ENCODE measurements at places on chromosomes 3 and 15.

- H3K36me3 ChIP-seq = no peaks in the 10 kb centered on the region
- no peak for DNase-seq
- peaks cover 11% of the 10 kb centered on the region for H3K27me3 ChIP-seq
- no peak overlapping the region for H3K4me3 ChIP-seq
- H3K4me1 ChIP-seq = no peaks in the 10 kb centered on the region
Observed at GRCh38 chr15:93894438-93895036, 336.8 kb upstream of the MCTP2 start.

DNA sequence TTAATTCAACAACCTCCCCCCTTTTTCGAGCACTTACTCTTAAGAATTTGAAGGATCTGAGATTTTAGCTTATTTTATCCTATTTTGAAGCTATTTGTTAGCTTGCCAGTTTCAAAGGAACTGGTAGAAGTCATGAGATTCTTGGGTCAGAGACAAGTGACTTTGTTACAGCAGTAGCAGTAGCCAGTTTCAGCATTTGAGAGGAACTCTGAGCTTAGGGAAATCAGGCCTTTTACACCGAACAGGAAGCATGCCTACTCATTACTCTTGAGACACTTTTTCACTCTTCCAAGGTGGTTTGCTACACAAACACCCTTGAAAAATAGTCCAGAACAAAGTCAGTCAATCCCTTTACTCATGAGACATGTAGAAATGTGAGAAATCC is 24.5 kb upstream of the TM4SF1 start:
- no peak for DNase-seq
- H3K4me3 ChIP-seq = no peak overlapping the region
- peaks cover 48% of the 10 kb centered on the region for H3K27me3 ChIP-seq

GRCh38 chr3:195071011-195071728 is 199.8 kb downstream of the XXYLT1 start:
- no peaks in the 10 kb centered on the region for H3K27me3 ChIP-seq
- H3K36me3 ChIP-seq = peaks cover 6% of the 10 kb centered on the region
- peaks cover 4% of the 10 kb centered on the region for H3K4me1 ChIP-seq
- DNase-seq = no peak
- H3K27ac ChIP-seq = no peak overlapping the region

DNA sequence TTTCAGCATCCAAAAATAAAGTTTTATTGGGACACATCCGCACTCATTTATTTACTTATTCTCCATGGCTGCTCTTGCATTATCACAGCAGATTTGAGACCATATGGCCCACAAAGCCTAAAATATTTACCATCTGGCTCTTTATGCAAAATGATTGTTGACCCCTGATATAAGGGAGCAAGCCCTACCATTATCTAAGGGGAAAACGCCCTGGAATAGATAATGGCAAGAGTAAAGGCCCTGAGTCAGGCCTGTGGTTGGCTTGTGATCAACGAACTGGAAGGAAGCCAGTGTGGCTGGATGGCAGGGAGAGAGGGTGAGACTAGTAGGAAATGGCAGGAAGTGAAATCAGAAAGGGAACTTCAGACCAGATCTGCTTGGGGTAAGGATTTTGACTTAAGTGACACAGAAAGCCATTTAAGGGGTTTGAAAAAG is 24.6 kb upstream of the DMXL2 start:
- H3K4me3 ChIP-seq = no peak overlapping the region
- no peak overlapping the region for H3K27ac ChIP-seq
- no peak for DNase-seq
- no peaks in the 10 kb centered on the region for H3K27me3 ChIP-seq
- H3K36me3 ChIP-seq = no peaks in the 10 kb centered on the region
- no peaks in the 10 kb centered on the region for H3K4me1 ChIP-seq

GRCh38 chr3:173258697-173259096 is 117.7 kb upstream of the SPATA16 start:
- no peaks in the 10 kb centered on the region for H3K36me3 ChIP-seq
- no peak overlapping the region for H3K27ac ChIP-seq
- no peaks in the 10 kb centered on the region for H3K4me1 ChIP-seq
- DNase-seq = no peak
- H3K27me3 ChIP-seq = no peaks in the 10 kb centered on the region
- no peak overlapping the region for H3K4me3 ChIP-seq

- H3K4me1 ChIP-seq = no peaks in the 10 kb centered on the region
- no peak overlapping the region for H3K4me3 ChIP-seq
- no peak for DNase-seq
- no peak overlapping the region for H3K27ac ChIP-seq
Observed at GRCh38 chr15:58178668-58179067, 40.5 kb downstream of the AQP9 start.

DNA sequence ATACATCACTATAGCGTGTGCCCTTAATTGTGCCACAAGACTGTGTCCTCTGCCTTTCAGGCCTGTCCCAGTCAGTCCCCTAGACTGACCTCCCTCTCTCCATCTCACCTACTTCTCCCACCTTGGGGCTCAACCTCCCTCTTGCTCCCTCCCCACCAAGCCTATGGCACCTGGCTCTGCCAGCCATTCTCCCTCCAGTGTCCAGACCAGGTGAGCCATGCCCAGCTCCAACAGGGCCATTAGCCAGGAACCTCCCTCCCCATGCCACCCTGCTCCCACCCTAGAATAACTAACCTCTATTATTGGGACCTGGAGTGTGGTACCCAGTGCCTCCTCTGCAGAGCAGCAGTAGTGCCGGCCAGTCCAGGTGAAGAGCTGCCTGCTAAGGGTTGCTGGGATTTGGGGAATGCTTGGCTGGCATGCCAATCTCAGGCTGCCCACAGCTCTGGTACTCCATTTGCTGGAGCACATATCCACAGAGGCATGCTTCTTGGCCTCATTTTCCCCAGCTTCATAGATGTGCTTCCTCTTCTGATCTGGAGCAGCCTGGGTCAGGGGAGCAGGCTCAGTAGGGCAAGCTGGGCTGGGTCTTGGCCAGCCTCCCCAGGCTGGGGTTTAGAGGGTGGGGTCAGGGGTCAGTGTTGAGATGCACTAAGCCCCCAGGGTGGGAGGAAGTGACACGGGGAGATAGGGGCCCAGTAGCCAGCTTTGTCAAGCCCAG is 38.8 kb downstream of the SAXO2 start:
- H3K4me3 ChIP-seq = no peak overlapping the region
- no peaks in the 10 kb centered on the region for H3K27me3 ChIP-seq
- DNase-seq = no peak

GRCh38 chr3:196399485-196399945 is 32.7 kb downstream of the UBXN7 start:
- no peak overlapping the region for H3K27ac ChIP-seq
- no peak for DNase-seq
- peaks cover 40% of the 10 kb centered on the region for H3K36me3 ChIP-seq

- H3K27ac ChIP-seq = no peak overlapping the region
- no peak for DNase-seq
- H3K27me3 ChIP-seq = no peaks in the 10 kb centered on the region
- H3K4me3 ChIP-seq = no peak overlapping the region
- no peaks in the 10 kb centered on the region for H3K36me3 ChIP-seq
Observed at GRCh38 chr3:159616234-159616825, 372.3 kb upstream of the IL12A start.

DNA sequence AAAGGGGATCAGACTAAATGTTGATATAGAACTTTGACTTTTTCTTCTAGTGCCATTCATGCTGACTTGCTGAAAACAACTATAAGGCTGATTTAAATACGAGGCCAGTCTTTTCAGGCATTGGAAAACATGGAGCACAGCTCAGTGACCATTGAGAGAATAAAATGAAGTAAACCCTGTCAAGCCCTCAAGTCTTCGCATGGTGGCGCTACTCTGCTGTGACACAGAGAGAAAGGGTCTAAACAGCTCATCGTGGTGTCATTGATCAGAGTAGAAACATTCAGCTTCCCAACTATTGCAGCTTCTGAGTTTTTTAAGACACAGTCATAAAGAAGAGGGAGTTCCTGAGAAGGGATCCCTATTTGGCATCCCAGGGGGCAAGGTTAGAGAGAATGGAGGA is 716.2 kb downstream of the DIPK2A start:
- no peaks in the 10 kb centered on the region for H3K27me3 ChIP-seq
- DNase-seq = no peak
- H3K27ac ChIP-seq = no peak overlapping the region
- no peak overlapping the region for H3K4me3 ChIP-seq
- H3K4me1 ChIP-seq = no peaks in the 10 kb centered on the region

- no peak for DNase-seq
- no peaks in the 10 kb centered on the region for H3K36me3 ChIP-seq
- no peak overlapping the region for H3K4me3 ChIP-seq
- no peaks in the 10 kb centered on the region for H3K4me1 ChIP-seq
- peaks cover 67% of the 10 kb centered on the region for H3K27me3 ChIP-seq
Observed at GRCh38 chr3:184669578-184669977, 42.3 kb downstream of the MAGEF1 start.

DNA sequence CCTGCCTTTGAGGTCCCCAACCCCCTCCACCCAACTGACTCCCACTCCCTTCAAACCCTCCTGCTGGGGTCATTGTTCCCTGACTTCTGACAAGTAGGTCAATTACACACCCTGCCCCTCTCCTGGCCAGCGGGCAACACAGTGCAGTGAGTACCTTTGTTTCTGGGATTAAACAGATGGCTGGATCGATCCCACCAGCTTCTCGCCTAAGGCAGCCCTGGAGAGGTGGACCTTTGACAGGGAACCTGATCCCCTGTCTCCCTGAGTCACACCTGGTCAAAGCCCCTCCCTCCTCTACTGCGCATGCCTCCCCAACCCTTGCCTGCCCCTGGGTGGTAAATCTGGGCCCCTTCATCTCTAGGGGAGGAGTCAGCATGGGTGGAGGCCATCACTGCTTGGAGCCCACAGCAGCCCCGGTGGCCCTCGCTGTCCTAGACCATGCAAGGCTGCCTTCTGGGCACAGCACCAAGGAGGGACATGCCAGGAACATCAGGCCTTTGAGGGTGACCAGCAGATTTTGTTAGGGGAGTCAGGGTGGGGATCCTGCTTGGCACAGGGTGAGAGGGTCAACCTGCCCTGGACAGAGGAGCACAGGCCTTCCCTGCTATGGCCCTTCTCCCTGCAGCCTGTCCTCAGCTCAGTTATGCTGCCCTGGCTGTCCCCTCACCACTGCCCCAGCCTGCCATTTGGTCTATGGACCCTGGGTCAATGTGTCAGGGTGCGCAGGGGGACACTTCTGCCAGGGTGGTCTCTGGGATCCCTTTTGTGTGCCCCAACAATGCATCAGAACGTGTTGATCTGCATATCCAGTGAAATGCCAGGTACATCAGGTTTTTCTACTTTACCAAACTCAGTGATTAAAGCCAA is 9.8 kb upstream of the PRR23E start:
- H3K27ac ChIP-seq = no peak overlapping the region
- DNase-seq = no peak
- H3K4me1 ChIP-seq = no peaks in the 10 kb centered on the region
- peaks cover 10% of the 10 kb centered on the region for H3K27me3 ChIP-seq

DNA sequence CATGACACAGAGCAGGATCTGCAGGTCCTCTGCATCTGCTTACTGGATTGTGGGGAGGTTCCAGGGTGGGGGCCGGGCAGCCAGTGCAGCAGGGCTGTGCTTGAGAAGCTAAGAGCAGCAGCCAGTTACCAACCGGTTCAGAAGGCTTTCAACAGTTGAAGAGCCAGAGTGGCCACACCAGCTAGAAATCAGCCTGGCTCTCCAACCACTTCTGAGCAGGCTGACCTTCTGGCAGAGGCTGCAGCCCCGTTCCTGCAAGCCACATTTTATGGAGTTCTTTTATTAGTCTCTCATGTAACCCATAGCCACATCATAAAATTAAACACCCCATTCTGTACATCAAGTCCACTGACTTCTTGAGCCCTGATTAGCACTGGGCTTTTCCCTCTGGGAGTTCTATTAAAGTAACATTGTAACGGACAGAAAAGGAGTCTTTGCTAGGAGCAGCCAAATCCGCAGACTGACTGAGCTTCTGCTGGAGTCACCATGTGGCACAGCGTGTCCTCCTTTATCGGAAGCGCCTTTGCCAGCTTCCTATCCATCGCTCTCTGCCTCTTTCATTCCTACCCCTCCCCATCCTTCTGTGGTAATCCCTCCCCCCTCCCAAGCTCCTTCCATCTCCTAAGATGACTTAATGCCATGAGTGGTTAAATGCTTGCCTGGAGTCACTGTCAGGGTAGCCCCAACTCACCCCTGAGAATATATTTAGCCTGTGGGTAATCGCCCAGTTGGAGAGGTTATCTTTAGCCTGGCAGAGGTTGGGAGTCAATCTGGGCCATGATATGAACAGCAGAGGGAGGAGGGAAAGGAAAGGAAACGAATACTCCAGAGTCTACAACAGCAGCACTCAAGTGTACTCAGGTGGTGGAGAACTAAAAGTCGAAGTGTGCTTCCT is 138.5 kb upstream of the HES1 start:
- no peaks in the 10 kb centered on the region for H3K4me1 ChIP-seq
- peaks cover 38% of the 10 kb centered on the region for H3K27me3 ChIP-seq
- H3K27ac ChIP-seq = no peak overlapping the region
- no peaks in the 10 kb centered on the region for H3K36me3 ChIP-seq
- no peak overlapping the region for H3K4me3 ChIP-seq

- no peaks in the 10 kb centered on the region for H3K27me3 ChIP-seq
- no peak overlapping the region for H3K27ac ChIP-seq
- DNase-seq = no peak
- H3K4me3 ChIP-seq = no peak overlapping the region
- no peaks in the 10 kb centered on the region for H3K4me1 ChIP-seq
Observed at GRCh38 chr3:36362973-36363372, 17.3 kb upstream of the STAC start.

DNA sequence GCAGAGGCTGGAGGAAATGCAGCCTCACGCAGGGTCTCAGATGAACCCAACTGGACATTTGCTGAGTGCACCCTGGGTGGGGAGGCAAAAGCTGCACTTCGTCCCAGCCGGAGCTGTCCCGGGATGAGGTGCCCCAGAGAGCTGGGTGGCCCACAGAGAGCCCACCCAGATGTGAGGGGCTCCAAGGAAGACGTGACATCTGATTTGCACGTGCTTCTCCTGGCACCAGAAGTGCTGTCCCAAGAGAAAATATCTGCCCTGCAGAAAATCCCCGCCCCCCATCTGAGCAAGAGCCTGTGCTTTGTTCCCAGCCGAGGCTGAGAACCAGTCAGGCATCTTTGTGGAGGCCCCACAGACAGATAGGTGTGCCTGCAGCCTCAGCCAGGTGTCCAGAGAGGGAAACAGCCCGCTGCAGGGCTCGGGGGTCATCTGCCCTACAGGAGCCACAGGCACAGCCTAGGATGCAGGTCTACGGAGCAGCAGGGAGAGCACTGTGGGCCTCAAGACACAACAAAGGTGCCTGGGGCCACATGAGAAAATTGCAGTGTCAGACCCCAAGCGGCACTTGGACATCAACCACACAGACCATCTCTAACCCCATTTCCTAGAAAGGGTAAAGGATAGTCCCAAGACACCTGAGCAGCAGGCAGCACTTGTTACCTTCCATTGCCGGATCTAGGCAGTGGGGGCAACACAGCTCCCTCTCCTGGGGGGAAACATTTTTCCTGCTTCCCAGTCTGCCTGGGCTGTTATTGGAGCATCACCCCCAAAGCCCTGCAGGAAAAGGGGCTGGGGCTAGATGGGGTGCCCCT is 5.8 kb downstream of the TMIE start:
- no peak for DNase-seq
- peaks cover 18% of the 10 kb centered on the region for H3K27me3 ChIP-seq
- peaks cover 2% of the 10 kb centered on the region for H3K36me3 ChIP-seq
- peaks cover 2% of the 10 kb centered on the region for H3K4me1 ChIP-seq

GRCh38 chr15:71440489-71441110 is 325.3 kb downstream of the THSD4 start:
- H3K27me3 ChIP-seq = peaks cover 6% of the 10 kb centered on the region
- no peak for DNase-seq
- H3K4me3 ChIP-seq = no peak overlapping the region
- no peaks in the 10 kb centered on the region for H3K4me1 ChIP-seq
- H3K36me3 ChIP-seq = no peaks in the 10 kb centered on the region

GRCh38 chr3:53938645-53939044 is 47.0 kb upstream of the SELENOK start:
- H3K27me3 ChIP-seq = peaks cover 57% of the 10 kb centered on the region
- no peaks in the 10 kb centered on the region for H3K36me3 ChIP-seq
- H3K4me3 ChIP-seq = no peak overlapping the region

- peaks cover 88% of the 10 kb centered on the region for H3K27me3 ChIP-seq
- H3K27ac ChIP-seq = no peak overlapping the region
- no peak overlapping the region for H3K4me3 ChIP-seq
Observed at GRCh38 chr15:70376031-70376928, 278.6 kb upstream of the TLE3 start.

Data from effector memory CD8-positive, alpha-beta T cell (primary cell).